ENCODE measurements at places on chromosomes 1 and 21. TPM values are rescaled to one million over a fixed set of nuclear protein-coding genes. Genes with fewer than 3 reads are reported as not detected.

- peak; percentile 40 for DNase-seq
These were observed 271.5 kb upstream of the TMEM51 start for GRCh38 chr1:14881775-14882672.

GRCh38 chr1:205843036-205843859, 6.7 kb downstream of the PM20D1 start:
- DNase-seq: no peak

GUCA2B gene
- polyA plus RNA-seq: not detected

- DNase-seq: peak; percentile 60
These were observed 177.0 kb downstream of the CLIC6 start for GRCh38 chr21:34845521-34846451.

OR2G6 gene
- polyA plus RNA-seq: 0.47 TPM

DNA sequence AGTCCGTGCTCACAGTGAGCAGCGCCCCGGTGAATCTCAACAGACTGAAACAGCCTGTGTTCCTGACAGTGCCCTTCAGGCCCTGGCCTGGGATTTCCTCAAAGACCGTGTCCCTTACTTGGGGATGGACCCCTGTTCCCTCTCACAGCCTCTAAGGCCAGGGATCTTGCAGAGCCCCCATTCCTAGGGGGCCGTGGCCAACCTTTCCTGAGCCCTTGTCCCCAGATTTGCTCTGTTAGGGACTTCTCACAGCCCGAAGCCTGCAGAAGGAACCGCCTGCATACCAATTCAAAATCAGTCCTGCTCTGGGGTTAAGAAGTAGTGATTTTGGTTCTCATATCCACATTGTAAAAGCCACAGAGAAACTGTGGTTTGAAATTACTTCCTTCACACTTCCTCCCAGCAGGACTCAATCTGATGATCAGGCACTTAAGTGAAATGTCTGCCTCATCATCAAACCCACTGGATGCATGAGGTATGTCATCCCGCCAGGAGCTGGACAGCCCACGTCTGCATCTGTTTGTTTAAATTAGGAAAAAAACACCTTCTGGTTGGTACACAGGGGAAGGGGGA, 14.9 kb downstream of the ABCA4 start:
- no peak for DNase-seq
